Hepatocyte (in vitro differentiated cells): ENCODE measurements at places on chromosomes 13 and 19. TPM values are rescaled to one million over a fixed set of nuclear protein-coding genes. Genes with fewer than 3 reads are reported as not detected.
A peak's percentile ranks its signal among the peaks of the same experiment; 100 is the strongest.

KLK10 gene
- 0.10 and 1.8 TPM in 2 replicates for total RNA-seq

JSRP1 gene
- 0.30 TPM in 1 of 2 replicates, not detected in the other for total RNA-seq

SRRM5 gene
- total RNA-seq, result 0.27 TPM in 1 of 2 replicates, not detected in the other

ZSCAN5B gene
- total RNA-seq, result not detected in 2 replicates

PCP2 gene
- total RNA-seq, result not detected in 2 replicates

DNA sequence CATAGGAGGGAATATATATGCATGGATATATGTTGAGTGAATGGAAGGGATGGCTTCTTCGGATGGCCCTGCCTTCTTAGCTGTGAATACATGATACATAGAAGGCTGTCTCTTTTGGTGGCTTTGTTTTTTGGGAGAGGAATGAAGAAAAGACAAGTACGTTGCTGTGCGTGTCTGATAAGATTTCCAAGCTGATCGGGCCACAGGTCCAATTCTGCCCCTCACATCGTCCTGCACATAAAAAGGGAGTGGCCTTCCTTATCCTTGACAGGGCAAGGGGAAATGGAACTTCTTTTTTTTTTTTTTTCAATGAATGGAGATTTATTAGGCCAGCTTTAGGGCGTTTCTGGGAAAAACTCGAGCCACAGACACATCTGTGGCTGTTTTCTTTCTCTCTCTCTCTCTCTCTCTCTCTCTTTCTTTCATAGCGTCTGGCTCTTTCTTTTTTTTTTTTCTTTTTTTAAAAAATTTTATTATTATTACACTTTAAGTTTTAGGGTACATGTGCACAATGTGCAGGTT lies 103.8 kb upstream of the SPATA13 start:
- H3K36me3 ChIP-seq, result no peaks in the 10 kb centered on the region
- H3K27ac ChIP-seq, result no peak overlapping the region
- H3K4me1 ChIP-seq, result no peaks in the 10 kb centered on the region

- no peaks in the 10 kb centered on the region for H3K27me3 ChIP-seq
- no peak overlapping the region for H3K4me3 ChIP-seq
- no peaks in the 10 kb centered on the region for H3K36me3 ChIP-seq
- H3K4me1 ChIP-seq, result no peaks in the 10 kb centered on the region
Measured at GRCh38 chr13:38264363-38265131, 85.1 kb upstream of the UFM1 start.

- H3K4me3 ChIP-seq, result no peak overlapping the region
- H3K27me3 ChIP-seq, result no peaks in the 10 kb centered on the region
- no peaks in the 10 kb centered on the region for H3K4me1 ChIP-seq
- no peaks in the 10 kb centered on the region for H3K36me3 ChIP-seq
Measured at GRCh38 chr13:107993239-107993949, 221.9 kb downstream of the LIG4 start.

DNA sequence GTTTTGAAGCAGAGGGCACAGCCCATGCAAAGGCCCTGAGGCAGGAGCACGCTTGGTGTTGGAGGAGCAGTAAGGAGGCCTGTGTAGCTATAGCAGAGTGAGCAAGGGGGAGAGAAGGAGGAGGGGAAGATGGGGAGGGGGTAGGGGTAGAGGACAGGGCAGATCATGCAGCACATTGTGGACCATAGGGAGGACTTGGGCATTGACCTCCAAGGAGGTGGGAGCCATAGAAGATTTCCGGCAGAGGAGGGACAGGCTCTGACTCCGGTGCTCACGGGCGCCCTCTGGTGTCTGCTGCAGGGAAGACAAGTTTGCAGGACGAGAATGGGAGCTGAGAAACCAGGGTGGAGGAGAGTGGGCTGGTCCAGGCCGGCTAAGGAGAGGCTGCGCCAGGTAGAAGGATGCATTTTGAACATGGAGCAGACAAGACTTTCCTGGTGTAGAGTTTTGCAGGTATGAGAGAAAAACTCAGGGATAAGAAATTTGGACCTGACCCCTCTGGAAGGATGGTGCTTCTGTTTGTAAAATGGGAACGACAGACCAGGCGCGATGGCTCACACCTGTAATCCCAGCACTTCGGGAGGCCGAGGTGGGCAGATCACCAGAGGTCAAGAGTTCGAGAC lies 13.7 kb upstream of the CREB3L3 start:
- H3K4me1 ChIP-seq, result peaks cover 2% of the 10 kb centered on the region
- DNase-seq, result peak; percentile 77
- no peak overlapping the region for H3K27ac ChIP-seq
- H3K27me3 ChIP-seq, result no peaks in the 10 kb centered on the region
- H3K36me3 ChIP-seq, result no peaks in the 10 kb centered on the region

GRCh38 chr13:110445722-110446574 lies 115.6 kb downstream of the RAB20 start:
- no peak for DNase-seq
- H3K4me3 ChIP-seq, result no peak overlapping the region
- H3K36me3 ChIP-seq, result no peaks in the 10 kb centered on the region
- H3K4me1 ChIP-seq, result peaks cover 16% of the 10 kb centered on the region

DNA sequence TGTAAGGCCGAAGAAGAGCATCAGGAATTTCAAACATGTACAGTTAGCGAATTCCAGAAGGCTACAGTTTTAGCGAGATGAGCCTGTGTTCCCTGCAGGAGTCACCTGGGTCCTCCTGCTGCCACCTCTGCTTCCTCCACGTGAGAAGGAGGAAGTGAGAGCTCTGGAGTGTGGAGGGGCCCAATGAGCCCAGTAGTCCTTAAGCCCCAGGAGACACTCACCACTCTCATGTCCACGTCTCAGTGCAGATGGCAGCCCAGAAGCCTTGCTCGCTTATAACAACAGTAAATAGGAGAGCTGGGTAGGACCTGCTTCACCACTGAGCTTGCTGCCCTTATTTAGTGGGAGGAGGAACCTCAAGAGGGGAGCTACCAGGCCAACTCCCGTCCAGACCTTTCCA lies 44.3 kb downstream of the SERP2 start:
- H3K4me3 ChIP-seq, result no peak overlapping the region
- H3K27me3 ChIP-seq, result no peaks in the 10 kb centered on the region
- no peak for DNase-seq
- H3K4me1 ChIP-seq, result no peaks in the 10 kb centered on the region
- H3K27ac ChIP-seq, result no peak overlapping the region

GRCh38 chr13:79779761-79780160 lies 298.8 kb downstream of the NDFIP2 start:
- H3K4me1 ChIP-seq, result peaks cover 42% of the 10 kb centered on the region
- H3K27me3 ChIP-seq, result no peaks in the 10 kb centered on the region
- H3K27ac ChIP-seq, result peak overlapping the region; percentile 20
- peak; percentile 41 for DNase-seq
- H3K36me3 ChIP-seq, result no peaks in the 10 kb centered on the region
- no peak overlapping the region for H3K4me3 ChIP-seq

- no peak overlapping the region for H3K27ac ChIP-seq
- no peak overlapping the region for H3K4me3 ChIP-seq
- no peaks in the 10 kb centered on the region for H3K36me3 ChIP-seq
- no peaks in the 10 kb centered on the region for H3K27me3 ChIP-seq
Measured at GRCh38 chr13:91302111-91302510, 45.4 kb upstream of the MIR17HG start.

- peak; percentile 33 for DNase-seq
- H3K4me3 ChIP-seq, result no peak overlapping the region
- H3K27me3 ChIP-seq, result peaks cover 45% of the 10 kb centered on the region
- H3K27ac ChIP-seq, result peak overlapping the region; percentile 66
- H3K4me1 ChIP-seq, result no peaks in the 10 kb centered on the region
Measured at GRCh38 chr13:99686944-99687411, 185.7 kb downstream of the TM9SF2 start.

DNA sequence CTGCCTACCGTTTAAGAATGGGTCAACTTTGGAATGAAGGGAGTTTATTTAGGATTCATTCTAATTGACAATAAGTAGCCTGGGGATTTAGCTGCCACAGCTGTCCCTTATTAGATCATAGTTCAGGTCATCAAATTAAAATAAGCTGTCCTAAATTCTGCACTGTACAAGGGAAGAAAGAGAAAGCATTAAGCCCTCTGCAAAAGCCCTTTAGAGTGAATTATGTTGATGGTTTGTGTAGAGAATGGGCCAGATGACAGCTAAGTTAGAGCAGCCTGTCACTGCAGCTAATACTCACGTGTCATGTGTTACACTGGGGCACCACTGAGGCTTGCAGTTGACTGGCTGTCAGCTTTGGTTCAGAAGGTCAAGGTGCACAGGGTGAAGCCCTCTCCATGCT lies 737.1 kb upstream of the SLC10A2 start:
- H3K4me3 ChIP-seq, result no peak overlapping the region
- DNase-seq, result no peak
- no peaks in the 10 kb centered on the region for H3K27me3 ChIP-seq
- no peaks in the 10 kb centered on the region for H3K4me1 ChIP-seq

GRCh38 chr19:29410601-29411000 lies 115.2 kb upstream of the VSTM2B start:
- DNase-seq, result no peak
- H3K27me3 ChIP-seq, result no peaks in the 10 kb centered on the region
- no peak overlapping the region for H3K4me3 ChIP-seq
- no peaks in the 10 kb centered on the region for H3K36me3 ChIP-seq

DNA sequence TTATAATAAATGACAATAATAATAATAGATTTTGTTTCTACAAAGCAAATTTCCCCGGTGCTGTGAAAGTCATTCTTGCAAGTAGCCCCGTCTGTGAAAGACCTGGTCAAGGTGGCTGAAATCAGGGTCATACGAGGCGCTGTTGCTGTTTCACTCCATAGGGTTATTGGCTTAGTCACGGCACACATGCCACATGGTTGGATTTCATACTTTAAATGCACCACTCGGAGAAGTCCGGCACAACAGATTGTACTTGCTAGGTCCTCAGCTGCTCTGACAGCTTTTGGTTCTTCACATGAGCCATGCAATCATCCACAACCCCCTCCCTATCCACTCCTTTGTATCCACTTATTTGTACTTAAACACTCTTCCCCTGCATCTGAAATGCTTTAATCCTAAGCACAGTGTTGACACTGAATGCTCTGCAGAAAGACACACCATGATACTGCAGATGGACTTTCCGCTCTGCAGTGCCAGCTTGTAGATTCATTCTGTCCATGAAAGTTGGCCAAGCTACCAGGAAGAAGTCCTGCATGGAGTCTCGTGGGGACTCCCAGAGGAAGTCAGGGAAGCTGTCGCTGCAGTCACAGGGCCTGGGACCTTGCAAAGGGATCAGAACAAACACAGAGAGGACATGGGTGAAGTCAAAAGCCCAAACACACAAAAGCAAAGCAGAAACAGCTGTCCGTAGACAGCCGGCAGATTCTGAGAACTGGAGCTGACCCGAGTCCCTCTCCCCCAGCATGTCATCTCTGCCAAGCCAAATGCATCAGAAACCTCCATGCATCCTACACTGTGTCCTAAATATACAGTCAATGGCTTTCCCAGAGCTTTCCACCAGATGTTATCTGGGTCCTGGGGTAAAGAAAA lies 124.6 kb downstream of the COL4A2 start:
- no peaks in the 10 kb centered on the region for H3K27me3 ChIP-seq
- no peaks in the 10 kb centered on the region for H3K36me3 ChIP-seq
- no peaks in the 10 kb centered on the region for H3K4me1 ChIP-seq

- no peak for DNase-seq
- H3K4me1 ChIP-seq, result no peaks in the 10 kb centered on the region
- H3K27ac ChIP-seq, result no peak overlapping the region
- H3K4me3 ChIP-seq, result no peak overlapping the region
- no peaks in the 10 kb centered on the region for H3K36me3 ChIP-seq
- H3K27me3 ChIP-seq, result peaks cover 23% of the 10 kb centered on the region
Measured at GRCh38 chr19:47824396-47824795, 2.7 kb downstream of the CRX start.

DNA sequence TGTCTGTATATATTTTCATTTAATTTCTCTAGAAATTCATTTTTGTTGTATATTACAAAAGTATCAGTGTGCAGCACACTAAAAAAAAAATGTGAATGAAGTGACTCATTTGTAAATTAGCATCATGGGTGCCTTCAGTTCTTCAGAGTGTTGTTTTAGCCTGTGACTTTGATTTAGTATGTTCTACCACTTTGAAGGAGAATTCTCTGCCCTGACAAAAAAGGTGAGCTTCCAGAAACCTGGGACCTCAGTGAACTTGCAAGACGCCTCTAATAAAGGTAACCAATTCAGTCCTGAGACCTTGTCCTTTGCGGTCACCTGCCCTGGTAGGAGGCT lies 2.4 kb downstream of the METTL21C start:
- H3K4me3 ChIP-seq, result no peak overlapping the region
- DNase-seq, result no peak
- H3K27me3 ChIP-seq, result no peaks in the 10 kb centered on the region

- no peaks in the 10 kb centered on the region for H3K4me1 ChIP-seq
- H3K27me3 ChIP-seq, result no peaks in the 10 kb centered on the region
- no peaks in the 10 kb centered on the region for H3K36me3 ChIP-seq
- DNase-seq, result no peak
- no peak overlapping the region for H3K27ac ChIP-seq
Measured at GRCh38 chr13:83378908-83379307, 503.4 kb downstream of the SLITRK1 start.

- H3K36me3 ChIP-seq, result no peaks in the 10 kb centered on the region
- H3K27ac ChIP-seq, result no peak overlapping the region
- peaks cover 45% of the 10 kb centered on the region for H3K27me3 ChIP-seq
- H3K4me1 ChIP-seq, result peaks cover 16% of the 10 kb centered on the region
- DNase-seq, result no peak
Measured at GRCh38 chr13:41460930-41461329, 3.6 kb downstream of the RGCC start.

DNA sequence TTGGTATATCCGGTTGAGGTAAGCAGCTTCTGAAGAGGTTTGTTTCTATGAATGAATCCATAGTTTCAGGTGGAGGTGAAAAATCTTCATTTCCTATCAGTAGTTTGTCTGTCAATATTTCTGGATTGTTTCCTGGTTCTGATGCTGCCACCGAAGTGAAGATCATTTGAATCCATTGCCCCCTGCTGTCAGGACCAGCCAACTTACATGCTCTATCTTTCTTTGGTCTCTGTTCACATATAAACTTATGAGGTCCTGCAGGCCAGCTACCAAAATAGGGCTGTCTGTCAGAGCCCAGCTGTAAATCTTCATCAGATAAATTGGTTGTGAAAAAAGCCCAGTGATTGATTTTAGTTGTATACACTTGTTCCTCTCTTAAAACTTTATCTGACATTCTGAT lies 15.2 kb upstream of the N4BP2L1 start:
- H3K27ac ChIP-seq, result no peak overlapping the region
- H3K36me3 ChIP-seq, result no peaks in the 10 kb centered on the region
- no peaks in the 10 kb centered on the region for H3K27me3 ChIP-seq
- H3K4me3 ChIP-seq, result no peak overlapping the region
- H3K4me1 ChIP-seq, result no peaks in the 10 kb centered on the region

DNA sequence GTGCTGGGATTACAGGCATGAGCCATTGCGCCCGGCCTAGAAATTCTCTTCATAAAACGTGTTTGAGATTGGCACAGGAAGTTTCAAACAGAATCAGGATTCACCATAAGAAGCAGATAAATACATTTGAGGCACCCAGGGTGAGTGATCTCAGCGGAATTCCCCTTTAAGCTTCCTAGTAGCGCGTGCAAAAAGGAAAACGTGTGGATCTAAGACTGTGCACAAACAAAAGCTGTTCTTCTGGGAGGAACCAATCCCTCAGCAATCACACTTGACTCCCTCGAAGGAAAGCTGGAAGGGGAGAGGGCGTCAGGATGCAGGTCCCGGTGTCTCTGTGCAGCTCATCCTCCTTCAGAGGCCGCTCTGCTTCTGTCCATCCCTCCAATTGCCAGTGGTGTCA lies 15.5 kb downstream of the MCF2L start:
- peak overlapping the region; percentile 86 for H3K27ac ChIP-seq
- no peak overlapping the region for H3K4me3 ChIP-seq
- peaks cover 16% of the 10 kb centered on the region for H3K4me1 ChIP-seq
- no peaks in the 10 kb centered on the region for H3K36me3 ChIP-seq
- no peaks in the 10 kb centered on the region for H3K27me3 ChIP-seq
- DNase-seq, result no peak
